Aorta (tissue), 5 donors: ENCODE measurements at places on chromosomes 1 and 21. TPM values are rescaled to one million over a fixed set of nuclear protein-coding genes. Genes with fewer than 3 reads are reported as not detected.

Gene BSND
- not detected for total RNA-seq

Gene OR2L2
- 0.51 TPM for total RNA-seq

Gene ITGB2
- total RNA-seq = 110 TPM

DNA sequence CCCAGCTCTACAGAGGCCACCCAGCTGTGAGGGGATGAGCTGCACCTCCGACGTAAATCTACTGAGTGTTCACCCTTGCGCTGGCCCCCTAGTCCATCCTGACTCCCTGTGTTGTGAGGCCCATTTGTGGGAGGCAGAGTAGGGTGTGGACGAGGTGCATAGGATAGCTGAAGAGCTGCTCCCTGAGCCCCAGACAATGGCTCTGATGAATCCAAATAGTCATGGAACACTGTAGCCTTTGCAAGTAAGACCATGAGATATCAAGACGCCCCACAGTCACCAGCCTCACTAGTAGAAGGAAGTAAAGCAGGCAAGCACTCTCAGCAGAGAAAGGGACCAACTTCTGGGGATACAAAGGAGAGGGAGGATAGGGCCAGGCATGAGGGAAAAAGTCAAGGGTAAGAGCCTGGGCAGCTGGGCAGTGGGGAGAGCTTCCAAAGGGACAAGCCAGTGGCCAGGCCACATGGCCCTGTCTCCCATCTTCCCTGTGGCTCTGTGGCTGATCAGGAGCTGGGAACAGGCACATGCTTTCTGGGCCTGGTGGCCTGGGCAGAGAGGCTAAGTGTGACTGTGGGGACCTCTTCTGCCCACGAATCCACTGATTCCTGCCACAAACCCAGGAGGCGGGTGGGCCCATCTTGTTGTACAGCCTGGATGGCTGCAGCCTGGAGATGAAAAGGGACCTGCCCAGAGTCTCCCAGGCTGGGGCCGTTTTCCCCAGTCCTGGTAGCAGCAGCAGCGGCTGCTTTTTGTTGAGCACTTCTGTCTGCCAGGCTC, 55.5 kb upstream of the EPS8L3 start:
- no peaks in the 10 kb centered on the region for H3K36me3 ChIP-seq
- H3K27ac ChIP-seq = no peak overlapping the region
- DNase-seq = no peak
- H3K27me3 ChIP-seq = no peaks in the 10 kb centered on the region
- no peak overlapping the region for H3K4me3 ChIP-seq

DNA sequence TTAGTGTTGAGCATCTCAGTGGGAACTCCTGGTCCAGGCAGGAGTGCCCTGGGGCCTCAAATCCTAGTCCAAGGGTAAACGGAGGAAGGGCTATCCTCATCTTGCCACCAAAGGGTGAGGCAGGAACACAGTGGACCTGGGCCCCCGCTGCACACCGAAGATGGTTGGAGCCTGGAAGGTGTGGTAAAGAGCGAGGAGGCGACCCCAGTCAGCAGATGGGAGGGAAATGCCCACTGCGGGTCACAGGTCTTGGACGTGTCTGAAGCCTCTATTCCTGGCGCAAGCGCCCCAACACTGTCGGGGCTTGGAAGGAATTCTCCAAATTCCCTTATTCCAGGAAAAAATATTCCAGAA, 38.5 kb upstream of the SYNC start:
- no peak for DNase-seq
- H3K27me3 ChIP-seq = no peaks in the 10 kb centered on the region
- H3K4me1 ChIP-seq = no peaks in the 10 kb centered on the region
- peak overlapping the region; percentile 71 for H3K4me3 ChIP-seq
- no peak overlapping the region for H3K27ac ChIP-seq
- no peaks in the 10 kb centered on the region for H3K36me3 ChIP-seq

DNA sequence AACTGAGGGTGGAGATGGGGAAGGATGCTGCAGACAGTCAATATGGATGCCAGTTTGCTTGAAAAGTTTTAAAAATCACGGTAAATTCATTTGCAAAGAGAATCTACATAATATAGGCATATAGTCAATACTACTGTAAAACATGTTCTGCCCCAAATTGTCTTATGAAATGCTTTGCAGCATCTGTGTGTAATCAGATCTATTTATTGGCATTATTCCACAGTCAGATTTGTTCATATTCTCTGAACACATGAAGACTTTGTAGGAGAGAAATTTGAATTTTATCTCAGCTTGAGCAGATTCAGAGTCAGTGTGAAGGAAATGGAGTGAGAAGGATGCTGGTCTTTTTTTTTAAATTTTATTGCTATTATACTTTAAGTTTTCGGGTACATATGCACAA, 88.5 kb downstream of the PLPPR4 start:
- no peak overlapping the region for H3K27ac ChIP-seq
- H3K4me3 ChIP-seq = no peak overlapping the region
- no peak for DNase-seq

GRCh38 chr1:228998179-228998578, 262.9 kb downstream of the RHOU start:
- H3K4me1 ChIP-seq = no peaks in the 10 kb centered on the region
- no peaks in the 10 kb centered on the region for H3K36me3 ChIP-seq
- peak; percentile 80 for DNase-seq
- H3K27ac ChIP-seq = no peak overlapping the region
- H3K27me3 ChIP-seq = no peaks in the 10 kb centered on the region
